ENCODE measurements at places on chromosomes 1 and 21.
A peak's percentile ranks its signal among the peaks of the same experiment; 100 is the strongest.

GRCh38 chr1:228089519-228090380 is 7.2 kb downstream of the ARF1 start:
- peak overlapping the region; percentile 46 for H3K27ac ChIP-seq
- H3K27me3 ChIP-seq = no peaks in the 10 kb centered on the region
- no peak for DNase-seq
- peaks cover 78% of the 10 kb centered on the region for H3K4me1 ChIP-seq
- H3K4me3 ChIP-seq = no peak overlapping the region

- H3K27ac ChIP-seq = no peak overlapping the region
- H3K4me3 ChIP-seq = no peak overlapping the region
- no peaks in the 10 kb centered on the region for H3K27me3 ChIP-seq
- H3K36me3 ChIP-seq = no peaks in the 10 kb centered on the region
- no peak for DNase-seq
Measured at GRCh38 chr1:111332190-111332589, 41.5 kb downstream of the CHIA start.

DNA sequence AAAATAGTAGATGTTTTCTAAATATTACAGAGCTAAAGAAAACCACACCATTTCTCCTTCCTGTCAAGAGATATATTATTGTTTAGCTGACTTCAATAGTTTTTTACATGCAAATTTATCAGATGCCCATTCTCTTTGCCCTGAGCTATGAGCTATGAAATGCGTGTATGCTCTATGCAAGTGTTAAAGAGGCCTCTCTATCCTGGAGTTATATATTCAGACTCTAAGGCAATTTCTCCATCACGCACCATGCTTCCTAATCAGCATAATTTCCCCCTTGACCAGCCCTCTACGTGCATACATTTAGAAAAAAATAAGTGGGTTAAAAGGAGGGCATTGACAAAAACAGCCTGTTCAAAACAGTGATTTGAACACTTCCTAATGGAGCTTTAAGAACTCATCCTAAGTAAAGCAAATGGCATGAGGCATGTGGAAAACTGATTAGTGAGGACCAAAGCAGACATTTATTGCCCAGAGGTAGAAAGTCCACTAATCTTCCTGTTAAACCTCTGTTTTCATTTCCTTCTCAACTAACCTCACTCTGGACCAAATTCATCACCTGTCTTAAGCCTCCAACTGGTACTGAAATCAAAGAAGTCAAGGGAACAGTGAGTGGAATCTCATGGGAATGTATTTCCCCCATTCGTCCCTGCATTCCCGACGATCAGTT is 565.8 kb upstream of the PKN2 start:
- H3K27me3 ChIP-seq = no peaks in the 10 kb centered on the region
- no peak overlapping the region for H3K4me3 ChIP-seq
- no peaks in the 10 kb centered on the region for H3K4me1 ChIP-seq
- H3K36me3 ChIP-seq = no peaks in the 10 kb centered on the region
- no peak overlapping the region for H3K27ac ChIP-seq

DNA sequence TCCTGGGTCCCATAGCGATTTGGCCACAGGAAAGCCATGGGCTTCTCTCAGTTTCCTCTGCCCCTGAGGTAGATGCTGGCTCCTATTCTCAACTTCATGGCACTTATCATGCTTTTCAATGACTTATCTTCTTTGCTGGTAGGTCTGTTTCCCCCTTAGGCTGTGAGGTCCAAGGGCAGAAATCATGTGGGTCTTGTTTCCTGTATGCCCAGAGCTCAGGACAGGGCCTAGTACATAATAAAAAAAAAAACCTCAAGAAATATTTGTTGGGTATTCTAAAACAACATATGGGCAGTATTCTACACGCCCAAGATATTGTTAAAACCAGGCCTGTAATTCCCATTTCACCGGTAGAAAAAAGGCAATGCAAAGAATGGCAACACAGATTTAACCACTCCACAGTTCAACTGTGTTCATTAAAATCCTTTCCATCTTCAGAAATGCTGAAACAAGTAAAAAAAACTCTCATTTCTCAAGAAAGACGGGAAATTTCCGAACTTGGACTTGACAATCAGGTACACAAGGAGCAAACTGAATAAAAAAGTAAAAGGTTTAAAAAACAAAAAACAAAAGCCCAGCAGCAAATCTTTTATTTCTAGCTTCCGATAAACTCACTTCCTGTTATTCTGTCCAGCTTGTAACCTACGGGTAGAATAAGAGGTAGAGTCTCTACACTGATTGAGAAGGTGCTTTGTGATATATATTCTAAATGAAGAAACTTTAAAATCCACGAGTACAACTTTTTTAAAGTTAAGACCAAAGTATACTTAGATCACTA is 6.3 kb upstream of the TDRD10 start:
- peaks cover 20% of the 10 kb centered on the region for H3K27me3 ChIP-seq
- peaks cover 14% of the 10 kb centered on the region for H3K4me1 ChIP-seq
- no peak overlapping the region for H3K4me3 ChIP-seq
- peak overlapping the region; percentile 50 for H3K27ac ChIP-seq
- H3K36me3 ChIP-seq = no peaks in the 10 kb centered on the region

DNA sequence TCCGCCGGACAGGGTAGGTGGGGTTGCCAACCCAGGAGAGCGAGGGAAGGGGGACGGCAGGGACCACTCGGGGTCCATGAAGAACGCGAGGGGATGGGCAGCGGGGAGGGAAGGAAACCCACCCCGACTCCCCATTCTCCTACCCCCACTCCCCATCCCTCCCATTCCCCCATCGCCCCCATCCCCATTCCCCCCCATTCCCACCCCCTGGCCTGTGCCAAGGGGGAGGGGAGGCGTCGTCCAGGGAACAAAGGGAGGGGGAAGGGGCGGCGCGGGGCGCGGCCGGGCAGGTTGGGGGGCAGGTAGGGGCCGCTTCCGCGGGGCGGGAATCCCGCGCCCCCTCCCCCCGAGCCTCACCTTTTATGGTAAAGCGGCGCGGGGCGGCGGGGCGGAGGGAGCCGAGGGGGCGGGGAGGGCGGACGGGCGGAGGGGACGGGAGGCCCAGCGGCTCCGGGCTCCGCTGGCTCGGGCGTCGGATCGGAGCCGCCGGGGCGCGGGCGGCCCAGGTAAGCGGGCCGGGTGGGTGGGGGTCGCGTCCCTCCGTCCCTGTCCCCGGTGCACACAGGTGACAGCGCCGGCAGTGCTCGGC is at the start of gene FBLIM1:
Gene FBLIM1, plus strand, starts transcription at position 453 of the 589 bp plus-strand sequence. CDS start 6,189 bp downstream, outside the sequence.
- peaks cover 15% of the 10 kb centered on the region for H3K4me1 ChIP-seq
- H3K4me3 ChIP-seq = peak within 1 kb of the TSS; percentile 52
- peaks cover 24% of the 10 kb centered on the region for H3K27me3 ChIP-seq
- peak within 1 kb of the TSS; percentile 65 for H3K27ac ChIP-seq
- no peaks in the 10 kb centered on the region for H3K36me3 ChIP-seq
- no peak for DNase-seq

DNA sequence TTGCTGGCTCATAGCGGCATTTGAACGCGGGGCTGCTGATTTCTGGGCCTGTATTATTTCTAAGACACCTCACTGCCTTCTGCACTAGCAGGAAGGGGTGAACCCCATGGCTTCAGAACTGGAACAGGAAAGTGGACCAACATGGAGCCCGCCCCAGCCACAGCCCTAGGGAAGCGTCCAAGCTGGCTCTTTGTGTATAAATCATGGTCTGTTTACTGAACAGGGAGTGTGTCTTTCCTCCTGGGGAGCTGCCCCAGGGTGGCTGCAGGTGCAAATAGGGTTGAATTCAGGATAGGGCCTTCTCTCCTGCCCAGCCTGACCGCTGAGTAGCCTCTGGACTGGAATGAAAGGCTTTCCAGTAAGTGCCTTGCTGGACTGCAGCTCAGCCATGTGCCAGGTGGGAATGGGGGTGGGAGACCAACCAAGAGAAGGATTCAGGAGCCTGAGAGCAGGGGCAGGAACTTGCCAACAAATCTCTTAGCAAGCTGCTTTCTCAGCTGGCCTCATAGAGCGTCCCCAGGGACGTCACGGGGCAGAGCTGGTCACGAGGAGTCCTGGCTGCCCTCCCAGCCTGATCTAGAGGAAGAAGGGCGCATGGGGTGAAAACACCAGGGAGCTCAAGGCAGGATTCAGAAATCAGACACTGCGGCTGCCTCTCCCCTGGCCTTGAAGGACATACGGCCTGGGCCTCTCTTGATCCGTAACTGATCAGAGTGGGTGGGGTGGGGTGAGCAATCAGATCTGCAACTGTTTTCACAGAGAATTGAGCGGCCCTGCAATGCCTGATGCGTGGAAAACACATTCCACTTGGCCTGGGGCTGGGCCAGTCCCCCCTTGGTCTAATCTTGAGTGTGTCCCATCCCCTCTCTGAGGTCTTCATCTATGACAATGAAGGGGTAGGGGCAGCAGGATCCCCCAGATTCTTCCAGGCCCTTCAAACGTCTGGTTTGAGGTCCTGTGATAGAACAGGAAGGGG is 56.5 kb upstream of the SELENON start:
- H3K4me1 ChIP-seq = peaks cover 31% of the 10 kb centered on the region
- H3K27me3 ChIP-seq = no peaks in the 10 kb centered on the region
- peak; percentile 94 for DNase-seq
- H3K4me3 ChIP-seq = no peak overlapping the region

DNA sequence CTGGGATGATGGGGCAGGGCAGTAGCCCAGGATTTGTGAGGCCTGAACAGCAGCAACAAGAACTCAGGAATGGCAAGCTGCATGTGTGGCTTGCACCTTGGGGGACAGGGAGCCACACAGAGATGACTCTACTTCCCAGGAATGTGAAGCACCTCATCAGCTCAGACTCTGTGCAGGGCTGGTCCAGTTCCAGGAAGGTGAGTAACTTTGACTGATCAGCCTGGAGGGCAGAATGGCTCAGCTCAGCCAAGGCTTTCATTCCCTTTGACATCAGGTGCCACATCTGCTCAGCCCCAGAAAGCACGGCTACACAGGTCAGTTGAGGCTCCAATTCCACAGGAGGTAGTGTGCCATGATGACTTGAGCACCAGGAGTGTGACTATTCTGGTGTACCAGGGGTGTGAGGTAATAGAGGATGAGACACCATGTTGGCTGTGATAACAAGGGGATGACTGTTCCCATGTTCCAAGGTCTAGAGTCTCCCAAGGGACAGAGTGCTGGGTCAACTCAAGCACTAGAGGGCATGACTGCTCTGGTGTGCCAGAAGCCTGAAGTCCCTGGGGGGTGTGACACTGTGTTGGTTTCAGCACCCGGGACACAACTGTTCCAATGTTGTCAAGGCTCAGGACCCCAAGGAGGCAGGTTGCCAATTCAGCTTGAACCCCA is 625.8 kb upstream of the ADGRL2 start:
- no peak overlapping the region for H3K4me3 ChIP-seq
- H3K36me3 ChIP-seq = no peaks in the 10 kb centered on the region
- no peak for DNase-seq
- no peaks in the 10 kb centered on the region for H3K4me1 ChIP-seq
- H3K27ac ChIP-seq = no peak overlapping the region
- no peaks in the 10 kb centered on the region for H3K27me3 ChIP-seq

DNA sequence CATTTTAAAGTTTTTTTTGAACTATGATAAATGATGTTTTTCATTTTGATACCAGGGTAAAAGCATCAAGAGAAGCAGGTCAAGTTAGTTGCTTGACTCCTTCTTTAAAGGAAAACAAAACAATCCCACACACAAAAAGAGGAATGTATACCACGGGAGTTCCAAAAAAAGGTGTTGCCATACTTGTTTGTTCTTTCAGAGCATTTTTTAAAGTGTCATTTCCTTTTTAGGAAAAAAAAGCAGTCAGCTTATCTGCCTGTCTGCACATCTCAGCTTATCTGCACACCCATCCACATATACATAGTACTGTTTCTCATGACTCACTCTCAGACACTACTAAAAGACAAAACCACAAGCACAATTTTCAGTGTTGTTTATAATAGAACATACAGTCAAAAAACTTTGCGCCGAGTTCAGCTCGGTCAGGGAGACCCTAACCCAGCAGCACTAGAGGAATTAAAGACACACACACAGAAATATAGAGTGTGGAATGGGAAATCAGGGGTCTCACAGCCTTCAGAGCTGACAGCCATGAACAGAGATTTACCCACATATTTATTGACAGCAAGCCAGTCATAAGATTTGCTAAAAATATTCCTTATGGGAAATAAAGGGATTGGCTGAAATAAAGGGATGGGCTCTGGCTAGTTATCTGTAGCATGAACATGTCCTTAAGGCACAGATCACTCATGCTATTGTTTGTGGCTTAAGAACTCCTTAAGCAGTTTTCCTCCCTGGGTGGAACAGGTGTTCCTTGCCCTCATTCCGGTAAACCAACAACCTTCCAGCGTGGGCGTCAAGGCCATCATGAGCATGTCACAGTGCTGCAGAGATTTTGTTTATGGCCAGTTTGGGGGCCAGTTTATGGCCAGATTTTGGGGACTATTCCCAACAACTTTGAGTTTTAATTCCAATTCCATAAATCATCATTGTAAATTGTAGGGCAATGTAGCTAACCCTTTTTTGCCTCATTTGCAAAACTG is 11.4 kb upstream of the MNDA start:
- DNase-seq = no peak
- no peak overlapping the region for H3K27ac ChIP-seq
- no peaks in the 10 kb centered on the region for H3K36me3 ChIP-seq

DNA sequence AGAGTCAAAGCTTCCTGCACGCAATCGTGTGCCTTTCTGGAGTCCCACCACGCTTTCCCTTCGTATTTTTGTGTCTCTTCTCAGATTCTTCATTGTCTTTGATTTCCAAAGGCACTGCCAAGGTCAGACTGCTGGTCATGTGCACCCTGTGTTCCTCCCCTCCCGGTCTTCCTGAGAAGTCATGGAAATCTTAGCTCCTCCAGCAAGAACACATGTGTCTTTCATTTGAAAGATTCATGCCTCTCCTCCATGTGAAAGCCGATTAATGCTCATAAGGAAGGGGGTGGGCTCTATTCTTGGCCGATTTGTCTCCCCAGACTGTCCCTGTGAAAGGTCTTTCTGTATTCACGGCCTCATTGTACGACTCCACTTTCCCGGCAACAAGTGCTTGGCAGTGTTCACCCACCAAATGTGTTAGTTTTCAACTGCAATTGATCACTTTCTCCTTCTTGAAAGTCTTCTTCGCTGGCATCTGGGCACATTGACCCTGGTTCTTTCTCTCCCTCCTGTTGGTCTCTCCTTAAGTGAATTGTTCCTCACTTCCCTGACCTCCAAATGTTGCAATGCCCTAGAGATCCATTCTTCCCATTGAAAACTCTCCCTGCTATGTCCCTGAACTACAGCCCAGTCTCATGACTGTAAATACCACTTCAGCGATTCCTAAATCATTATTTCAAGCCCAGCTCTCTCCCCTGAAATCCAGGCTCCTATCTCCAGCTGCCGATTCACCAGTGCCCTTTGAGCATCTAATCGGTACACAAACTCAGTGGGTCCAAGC is 25.4 kb downstream of the MX2 start:
- no peaks in the 10 kb centered on the region for H3K4me1 ChIP-seq
- no peaks in the 10 kb centered on the region for H3K27me3 ChIP-seq
- H3K36me3 ChIP-seq = no peaks in the 10 kb centered on the region
- H3K4me3 ChIP-seq = no peak overlapping the region
